ENCODE measurements at places on chromosomes 11 and 22.

DNA sequence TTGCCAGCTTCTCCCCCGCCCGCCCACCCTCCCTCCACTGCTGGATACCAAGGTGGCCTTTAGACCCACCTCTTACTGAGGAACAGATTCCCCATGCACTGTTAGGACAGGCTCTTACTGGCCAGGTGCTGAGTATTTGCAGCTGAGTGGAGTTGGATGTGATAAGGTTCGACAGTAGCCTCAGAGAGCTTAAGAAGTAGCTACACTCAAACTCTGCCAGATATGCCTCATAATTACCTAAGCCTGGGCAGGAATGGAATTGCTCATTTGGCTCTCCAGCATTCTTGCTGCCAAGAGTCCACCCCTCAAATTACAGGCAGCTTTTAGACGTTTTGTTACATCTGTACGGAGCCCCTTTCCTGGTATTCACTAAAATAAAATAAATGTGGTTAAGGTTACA lies 9.6 kb downstream of the FAM181B start:
- no peak for DNase-seq

DNA sequence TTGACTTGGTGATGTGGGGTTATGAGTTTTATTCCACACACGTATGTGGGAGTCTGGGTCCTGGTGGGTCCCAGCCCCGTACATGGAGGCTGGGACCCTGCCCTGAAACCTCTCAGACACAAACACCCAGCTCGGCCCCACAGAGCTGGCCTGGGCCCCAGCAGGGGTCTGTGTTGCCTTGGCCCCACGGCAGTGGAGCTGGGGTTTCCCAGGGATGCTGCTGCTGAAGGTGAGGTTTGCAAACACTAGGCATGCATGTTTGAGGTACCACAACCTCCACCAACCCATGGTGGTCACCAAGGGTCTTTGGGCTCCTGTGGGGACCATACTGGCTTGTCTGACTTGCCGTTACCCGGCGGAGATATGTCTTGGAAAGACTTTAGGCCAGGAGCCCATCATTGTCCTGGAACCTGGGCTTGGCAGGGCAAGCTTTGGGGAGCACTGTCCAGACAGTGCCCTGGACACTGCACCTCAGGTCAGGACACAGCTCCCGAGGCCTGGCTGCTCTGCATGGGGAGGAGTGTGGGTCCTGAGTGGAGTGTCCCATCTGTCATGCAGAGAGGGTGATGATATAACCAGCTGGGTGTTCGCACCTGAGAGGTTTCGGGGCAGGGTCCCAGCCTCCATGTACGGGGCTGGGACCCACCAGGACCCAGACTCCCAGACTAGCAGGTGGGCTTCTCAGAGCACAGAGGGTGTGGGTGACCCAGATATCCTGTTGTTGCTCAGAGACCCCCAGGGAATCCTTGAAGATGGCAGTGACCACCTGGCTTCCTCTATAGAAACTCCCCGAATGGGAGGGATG lies 63.3 kb downstream of the KCNQ1 start:
- DNase-seq: no peak

- no peak for DNase-seq
Measured at GRCh38 chr22:49768951-49769690, 58.6 kb downstream of the BRD1 start.

DNA sequence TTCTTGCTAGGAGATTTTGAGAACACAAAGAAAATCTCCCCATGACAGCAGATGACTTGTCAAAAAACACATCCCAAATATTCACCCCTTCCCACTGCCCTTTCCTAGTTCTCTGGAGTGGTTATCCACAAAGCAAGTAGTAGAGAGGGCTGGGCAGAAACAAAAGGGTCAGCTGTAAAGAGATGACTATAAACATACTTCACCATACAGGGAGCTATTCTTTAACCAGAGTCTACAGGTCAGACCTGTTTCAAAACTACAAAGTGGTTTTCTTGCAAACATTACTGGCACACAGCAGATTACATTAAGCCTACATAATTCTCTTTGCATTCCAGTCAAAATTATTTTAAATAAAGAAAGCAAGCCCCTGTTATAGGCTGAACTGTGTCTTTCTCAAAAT lies 47.7 kb upstream of the NFRKB start:
- DNase-seq: no peak

DNA sequence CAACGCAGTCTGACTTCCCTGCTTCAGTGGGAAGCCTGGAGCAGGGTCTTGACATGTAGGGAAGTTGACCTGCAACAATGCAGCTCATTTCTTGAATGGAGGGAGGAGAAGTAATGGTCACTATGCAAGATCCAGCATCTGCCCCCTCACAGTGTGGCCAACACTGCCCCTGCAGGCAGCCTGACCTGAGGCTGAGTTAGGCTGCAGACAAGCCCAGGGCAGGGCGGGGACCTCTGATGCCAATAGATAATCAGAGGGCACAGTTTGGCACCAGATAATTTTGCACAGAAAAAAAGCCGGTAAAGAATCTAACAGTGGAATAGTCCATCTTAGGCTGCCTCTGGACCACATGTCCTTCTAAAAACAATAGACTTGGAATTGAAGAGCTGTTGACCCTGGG lies 182.3 kb downstream of the DSCAML1 start:
- no peak for DNase-seq

DNA sequence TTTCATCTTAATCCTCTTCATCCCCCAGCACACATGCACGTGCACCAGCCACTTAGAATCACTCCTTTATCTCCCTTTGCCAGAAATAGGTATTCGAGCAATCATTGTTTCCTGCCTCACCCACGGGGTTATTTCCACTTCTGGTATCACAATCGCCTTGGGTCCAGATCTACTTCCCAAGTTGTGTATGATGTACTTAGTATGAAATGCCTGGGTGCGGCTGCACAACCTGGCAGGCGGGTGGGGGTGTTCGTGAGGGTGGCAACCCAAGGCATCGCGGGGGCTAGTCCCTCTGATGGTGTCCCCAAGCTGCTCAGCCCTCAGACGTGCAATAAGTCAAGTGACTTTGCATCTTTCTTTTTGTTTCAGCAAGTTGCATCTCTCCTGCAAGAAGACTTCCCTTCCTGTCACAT lies 475.6 kb downstream of the MIAT start:
- no peak for DNase-seq

- DNase-seq: no peak
Measured at GRCh38 chr11:25938952-25939351, 393.0 kb upstream of the ANO3 start.

- DNase-seq: no peak
Measured at GRCh38 chr11:100340466-100341319, 346.4 kb upstream of the ARHGAP42 start.

DNA sequence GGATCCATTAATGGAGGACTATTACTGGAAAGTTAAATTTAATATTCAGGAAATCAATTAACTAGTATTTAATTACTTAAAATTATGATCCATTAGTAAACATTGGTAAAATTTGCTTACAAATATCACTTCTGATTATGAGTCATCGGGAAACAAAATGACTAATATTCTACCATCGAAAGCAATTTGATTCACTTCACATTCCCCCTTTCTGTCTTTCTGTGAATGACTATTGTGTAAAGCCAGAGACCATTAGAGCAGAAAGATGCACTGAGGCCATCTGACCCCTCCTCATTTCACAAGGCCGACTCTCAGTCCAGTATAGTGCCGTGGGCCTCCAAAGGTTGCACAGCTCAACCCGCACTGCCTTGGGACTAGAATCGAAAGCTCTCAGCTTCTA lies 619.0 kb downstream of the OPCML start:
- no peak for DNase-seq

DNA sequence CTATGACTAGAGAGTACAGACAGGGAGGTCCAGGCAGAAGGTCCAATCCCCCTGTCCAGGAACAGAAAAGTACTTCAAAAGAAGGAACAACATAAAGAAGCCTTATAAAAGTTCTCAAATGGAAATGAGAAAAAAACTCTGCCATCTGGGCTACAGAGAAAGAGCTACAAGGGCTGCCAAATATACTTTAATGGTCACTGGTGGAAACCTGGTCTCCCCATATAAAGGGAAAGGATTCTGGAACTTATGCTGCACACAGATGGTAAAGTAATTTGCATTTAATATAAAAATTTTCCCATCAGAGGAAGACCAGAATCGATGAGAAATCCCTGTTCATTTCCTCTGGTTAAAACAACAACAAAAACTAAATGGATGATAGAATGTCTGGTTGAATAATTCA lies 119.4 kb upstream of the MTMR2 start:
- DNase-seq: no peak

GRCh38 chr11:82560836-82561235 lies 172.8 kb downstream of the FAM181B start:
- DNase-seq: no peak

- DNase-seq: no peak
Measured at GRCh38 chr11:6300325-6300724, 20.0 kb downstream of the CAVIN3 start.

DNA sequence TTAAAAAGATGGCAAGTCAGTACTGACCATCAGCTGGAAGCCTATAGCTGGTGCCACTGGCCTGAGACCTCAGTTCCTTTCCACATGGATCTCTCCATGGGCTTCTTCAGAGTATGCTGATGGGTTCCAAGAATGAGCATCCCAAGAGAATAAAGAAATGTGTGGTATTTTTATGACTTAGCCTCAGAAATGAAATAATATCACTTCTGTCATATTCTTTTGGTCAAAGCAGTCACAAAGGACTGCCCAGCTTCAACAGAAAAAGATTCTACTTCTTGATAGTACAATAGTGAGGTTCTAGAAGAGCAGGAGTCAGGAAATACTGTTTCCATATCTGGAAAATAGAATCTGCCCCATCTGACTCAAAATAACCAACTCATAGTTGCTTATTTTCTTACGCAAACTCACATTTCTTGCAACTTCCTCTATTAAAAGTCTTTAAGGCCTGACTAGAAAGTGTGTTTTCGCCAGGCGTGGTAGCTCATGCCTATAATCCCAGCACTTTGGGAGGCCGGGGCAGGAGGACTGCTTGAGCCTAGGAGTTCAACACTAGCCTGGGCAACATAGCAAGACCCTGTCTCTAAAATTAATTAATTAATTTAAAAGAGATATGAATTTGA lies 116.9 kb downstream of the SIK3 start:
- DNase-seq: no peak

- DNase-seq: no peak
Measured at GRCh38 chr11:15896530-15896929, 459.8 kb downstream of the SOX6 start.

GRCh38 chr22:26797910-26798309 lies 140.5 kb downstream of the MIAT start:
- no peak for DNase-seq

GRCh38 chr11:109956124-109956793 lies 136.9 kb upstream of the ZC3H12C start:
- DNase-seq: no peak

GRCh38 chr11:96054870-96055705 lies 131.2 kb upstream of the MTMR2 start:
- no peak for DNase-seq

DNA sequence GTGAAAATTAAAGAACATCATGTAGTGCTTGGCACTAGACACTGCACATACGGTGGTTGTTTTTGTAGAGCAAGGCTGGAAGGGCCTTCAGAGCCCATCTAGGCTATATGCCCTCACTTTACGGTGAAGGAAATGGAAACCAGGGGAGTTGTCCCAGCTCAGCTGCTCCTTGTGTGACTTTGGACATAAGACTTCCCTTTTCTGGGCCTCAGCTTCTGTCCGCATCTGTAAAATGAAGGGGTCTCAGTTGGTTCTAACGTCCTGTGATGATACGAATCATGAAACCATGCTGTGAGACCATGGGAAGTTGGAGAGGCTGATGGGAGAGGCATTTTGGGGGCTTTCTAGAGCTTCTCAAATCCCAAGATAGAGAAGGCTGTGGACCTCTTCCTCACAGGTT lies 4.7 kb downstream of the KCNE3 start:
- DNase-seq: no peak

DNA sequence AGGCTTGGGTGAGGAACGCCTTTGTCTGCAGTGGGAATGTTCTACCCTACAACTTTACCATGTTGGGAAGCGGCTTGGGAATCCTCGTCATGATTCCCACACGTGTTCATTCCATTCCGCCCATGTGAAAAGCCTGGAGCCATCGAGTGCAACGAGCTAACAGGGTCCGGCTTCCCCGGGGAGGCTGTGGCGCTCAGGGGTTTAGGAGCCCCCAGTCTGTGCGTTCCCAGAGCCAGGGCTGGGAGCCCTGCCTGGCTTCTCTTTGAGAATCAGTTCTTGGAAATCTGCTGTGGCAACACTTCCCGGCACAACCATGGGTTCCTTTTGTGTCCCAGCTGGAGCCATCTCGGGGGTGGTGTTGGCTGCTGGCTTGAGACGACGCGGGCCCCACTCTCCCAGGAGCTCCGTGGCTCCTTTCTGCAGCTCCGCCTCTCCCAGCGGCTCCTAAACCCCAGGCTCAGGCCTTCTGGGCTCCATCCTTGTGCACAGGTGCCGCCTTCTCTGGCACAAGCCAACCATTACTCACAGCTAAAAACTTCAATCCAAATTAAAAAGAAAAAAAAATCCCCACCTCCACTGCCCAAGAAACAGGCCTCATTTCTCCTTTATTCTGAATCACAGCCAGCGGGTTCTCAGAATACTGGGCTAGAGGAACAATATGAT lies 18.7 kb upstream of the PPFIA1 start:
- DNase-seq: no peak

DNA sequence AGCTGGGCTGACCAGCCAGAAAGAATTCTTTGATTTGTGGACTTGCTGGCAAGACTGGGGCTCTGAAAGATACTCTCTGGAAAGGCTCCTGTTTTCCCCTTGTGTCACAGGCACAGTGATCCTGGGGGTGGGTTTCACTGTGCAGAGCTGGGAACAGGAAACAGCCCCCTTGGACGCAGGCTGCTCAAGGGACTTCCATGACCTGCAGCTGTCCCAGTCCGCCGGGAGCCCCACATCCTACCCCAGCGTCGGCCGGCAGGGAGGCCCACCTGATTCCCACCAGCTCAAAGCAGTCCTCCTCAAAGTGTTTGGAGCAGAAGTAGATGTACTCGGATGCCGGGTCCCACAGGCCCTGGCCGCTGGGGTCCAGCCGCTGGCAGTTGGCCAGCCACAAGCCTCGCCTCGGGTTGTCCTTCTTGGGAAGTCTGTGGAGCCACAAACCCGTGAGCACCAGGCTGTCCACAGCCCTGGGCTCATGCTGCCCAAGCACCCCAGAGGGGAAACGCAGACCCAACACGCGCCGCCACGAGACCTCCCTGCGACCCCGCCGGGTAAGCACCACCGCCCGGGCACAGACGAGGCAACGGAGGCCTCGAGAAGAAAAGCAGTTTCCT lies 824 bp downstream of the THAP7 start:
- no peak for DNase-seq

DNA sequence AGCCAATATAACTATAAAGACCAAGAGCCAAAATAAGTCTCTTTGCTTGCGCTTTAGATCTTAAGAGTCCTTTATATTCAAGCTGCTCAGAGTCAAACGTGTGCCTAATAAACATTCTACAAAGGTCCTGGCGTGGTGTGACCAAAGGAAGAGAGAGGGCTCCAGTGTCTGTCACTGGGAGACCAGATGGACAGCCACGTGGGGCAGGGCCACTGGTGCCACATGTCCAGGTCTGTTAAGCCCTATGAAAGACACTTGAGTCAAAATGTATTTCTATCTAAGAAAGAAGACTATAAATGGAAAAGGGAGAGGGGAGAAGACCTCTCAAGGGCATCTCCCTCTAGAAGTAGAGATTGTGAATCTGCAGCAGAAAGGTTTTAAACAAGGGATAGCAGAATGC lies 32.2 kb upstream of the EHF start:
- no peak for DNase-seq

Data from CD8-positive, alpha-beta T cell (primary cell).